ENCODE measurements at places on chromosomes 16 and 17.
A peak's percentile ranks its signal among the peaks of the same experiment; 100 is the strongest.

DNA sequence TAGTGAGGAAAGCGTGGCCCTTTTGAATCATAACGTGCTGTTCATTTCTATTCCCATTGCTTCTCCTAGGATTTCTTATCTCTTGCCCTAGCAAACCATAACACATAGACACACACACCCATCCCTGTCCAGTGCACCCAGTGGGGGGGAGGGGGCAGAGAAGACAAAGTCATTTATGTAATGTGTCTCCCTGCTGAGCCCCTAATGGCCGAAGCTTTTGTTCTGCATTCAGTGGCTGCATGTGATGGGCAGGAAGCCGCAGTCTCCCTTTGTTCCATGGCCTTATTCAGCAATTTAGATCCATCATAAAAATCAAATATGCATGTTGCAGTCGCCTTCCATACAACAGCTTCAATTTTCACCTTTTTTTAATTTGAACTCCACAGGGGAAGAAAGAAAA, 325.4 kb downstream of the ZFHX3 start:
- DNase-seq, result no peak

DNA sequence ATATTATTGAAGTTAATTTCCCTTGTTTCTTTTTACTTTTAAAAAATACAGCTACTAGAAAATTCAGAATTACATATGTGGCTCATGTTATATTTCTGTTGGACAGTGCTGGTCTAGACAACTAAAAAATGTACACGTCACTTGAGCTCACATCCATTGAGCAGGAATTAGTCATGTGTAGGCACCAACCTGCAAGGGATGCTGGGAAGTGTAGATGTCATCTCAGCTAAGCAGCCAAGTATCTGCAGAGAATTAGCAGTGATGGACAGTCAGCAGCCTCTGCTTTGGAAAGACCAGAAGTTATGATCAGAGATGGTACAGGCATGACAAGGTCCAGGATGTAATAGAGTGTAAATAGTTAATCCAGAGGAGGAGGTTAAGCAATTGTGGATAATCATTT, 87.1 kb upstream of the HS3ST2 start:
- no peak for DNase-seq

- no peak for DNase-seq
Measured at GRCh38 chr16:81366316-81366932, 51.7 kb downstream of the GAN start.

- DNase-seq, result no peak
Measured at GRCh38 chr16:72092832-72093447, 480 bp downstream of the TXNL4B start.

GRCh38 chr17:44842748-44843147, 4.9 kb upstream of the HIGD1B start:
- no peak for DNase-seq

DNA sequence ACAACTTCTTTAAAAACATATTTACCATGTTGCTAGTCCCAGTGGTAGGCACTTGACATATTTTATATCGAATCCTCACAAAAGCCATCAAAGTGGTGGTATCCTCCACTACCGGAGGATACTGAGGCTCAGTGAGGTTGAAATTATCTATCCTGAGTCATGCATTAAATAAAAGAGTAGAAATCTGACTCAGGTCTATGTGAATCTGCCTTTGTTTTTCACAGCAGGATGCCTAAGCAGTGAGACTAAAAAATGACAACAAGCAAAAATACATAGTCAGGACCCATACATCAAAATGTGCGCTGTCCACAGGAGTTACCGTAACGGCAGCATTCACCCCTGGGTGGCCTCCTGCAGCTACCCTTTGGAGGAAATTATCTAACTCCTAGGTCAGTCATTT, 17.7 kb downstream of the BRD7 start:
- DNase-seq, result no peak

DNA sequence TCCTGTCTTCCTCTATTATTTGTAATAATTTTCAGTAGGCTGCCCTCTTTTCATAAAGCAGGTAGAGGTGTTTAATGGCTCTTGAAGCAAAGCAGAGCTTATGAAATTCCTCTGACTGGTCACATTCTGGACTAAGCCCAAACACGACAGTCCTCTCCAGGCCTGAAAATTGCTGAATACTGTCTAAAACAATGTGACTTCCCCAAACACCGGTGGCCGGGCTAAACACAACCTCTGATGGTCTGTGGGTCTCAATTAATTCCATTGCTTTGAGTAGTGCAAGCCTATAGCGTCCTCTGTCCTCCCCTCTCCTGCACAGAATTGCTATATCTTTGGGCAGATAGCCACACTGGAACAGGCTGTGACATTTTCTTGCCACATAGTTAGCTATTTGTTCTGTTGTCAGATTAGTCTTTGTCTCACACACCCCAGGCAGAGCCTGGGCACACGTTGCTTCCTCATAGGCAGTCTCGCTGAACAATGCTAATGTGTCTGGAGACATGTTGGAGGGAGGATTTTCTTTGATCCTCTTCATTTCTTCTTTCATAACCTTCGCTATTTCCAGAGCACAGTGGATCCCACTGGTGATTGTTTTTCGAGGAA, 10.8 kb upstream of the SLFN12L start:
- DNase-seq, result no peak

- DNase-seq, result no peak
Measured at GRCh38 chr17:2335726-2336214, 487 bp downstream of the TSR1 start.

DNA sequence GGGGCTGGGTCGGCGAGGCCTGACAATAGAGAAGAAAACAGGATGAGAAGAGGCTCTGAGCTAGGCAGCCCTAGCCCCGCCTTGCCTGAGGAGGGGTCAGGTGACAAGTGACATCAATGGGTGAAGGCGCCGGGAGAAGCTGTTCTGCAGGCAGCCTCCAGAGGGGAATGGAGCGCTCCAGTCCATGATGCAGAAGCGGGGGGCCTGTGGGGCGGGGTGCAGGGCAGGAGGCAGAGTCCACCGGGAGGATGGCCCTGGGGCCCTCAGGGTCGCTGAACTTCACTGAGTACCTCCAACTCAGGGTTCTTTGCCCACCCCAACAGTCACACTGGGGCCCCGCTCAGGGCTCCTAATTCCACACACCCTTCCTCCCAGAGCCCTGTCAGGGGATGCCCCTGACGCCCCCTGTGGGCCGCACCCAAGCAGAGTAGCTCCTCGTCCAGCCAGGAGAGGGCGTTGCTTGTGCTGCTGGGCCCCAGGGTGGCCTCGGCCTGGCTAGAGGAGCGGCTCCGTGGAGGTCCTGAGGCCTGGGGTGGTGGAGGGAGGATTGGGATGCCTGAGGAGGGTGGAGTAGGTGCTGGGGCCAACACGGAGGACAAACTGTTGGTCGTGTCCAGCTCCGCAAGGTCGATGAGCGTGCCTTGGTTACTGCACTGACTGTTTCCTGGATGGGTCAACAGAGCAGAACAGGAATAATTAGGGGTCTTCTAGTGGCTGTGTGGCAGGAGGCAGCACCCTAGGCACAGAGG, 20.8 kb downstream of the GGA3 start:
- no peak for DNase-seq

GRCh38 chr16:46690281-46691178, 1.1 kb downstream of the ORC6 start:
- DNase-seq, result no peak

DNA sequence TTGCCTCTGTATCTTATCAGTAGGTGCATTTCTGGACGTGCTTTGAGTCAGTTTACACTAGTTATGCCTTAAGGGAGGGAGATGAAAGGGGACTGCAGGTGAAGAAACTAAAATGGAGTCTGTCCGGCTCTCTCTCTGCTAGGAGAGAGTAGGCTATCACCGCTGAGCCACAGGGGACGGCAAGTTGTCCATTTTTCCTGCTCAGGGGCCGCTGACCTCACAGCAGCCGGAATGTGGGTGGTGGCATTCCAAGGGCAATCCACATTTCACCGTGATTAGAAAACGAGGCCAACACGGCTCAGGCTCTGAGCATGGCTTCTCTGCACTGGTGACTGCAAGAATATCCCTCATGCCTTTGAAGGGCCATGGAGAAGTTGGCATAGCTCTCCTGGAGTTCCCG, 19.0 kb upstream of the KLHDC4 start:
- no peak for DNase-seq

GRCh38 chr17:79092567-79092966, 17.9 kb downstream of the ENGASE start:
- no peak for DNase-seq

DNA sequence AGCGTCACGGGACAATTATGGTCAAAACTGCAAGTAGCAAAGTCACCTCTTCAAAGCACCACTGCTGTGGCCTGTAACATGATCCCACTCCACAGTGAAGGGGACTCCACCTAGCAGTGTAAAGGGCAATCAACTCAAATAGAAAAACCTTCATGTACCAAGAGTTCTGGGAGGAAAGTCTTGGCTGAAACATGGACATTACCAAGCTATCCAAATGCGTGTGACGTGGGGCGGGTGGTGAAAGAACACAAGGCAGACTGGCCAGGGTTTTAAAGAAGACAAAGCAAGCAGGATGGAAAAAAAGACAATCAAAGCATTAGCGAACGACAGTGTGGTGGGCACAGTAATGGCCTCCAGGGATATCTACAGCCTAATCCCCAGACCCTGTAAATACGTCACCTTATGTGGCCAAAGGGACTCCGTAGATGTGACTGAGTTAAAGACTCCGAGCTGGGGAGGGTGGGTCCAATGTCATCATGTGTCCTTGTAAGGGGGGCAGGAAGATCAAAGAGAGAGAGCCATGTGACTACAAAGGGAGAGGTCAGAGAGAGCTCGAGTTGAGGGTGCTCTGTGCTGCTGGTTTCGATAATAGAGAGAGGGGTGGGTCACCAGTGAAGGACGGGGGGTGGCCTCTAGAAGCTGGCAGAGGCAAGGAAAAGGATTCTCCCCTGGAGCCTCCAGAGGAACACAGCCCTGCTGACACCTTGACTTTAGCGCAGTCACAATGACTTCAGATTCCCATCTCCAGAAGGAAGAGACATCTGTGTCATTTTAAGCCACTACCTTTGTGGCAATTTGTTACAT, 6.0 kb downstream of the HSDL1 start:
- DNase-seq, result no peak

- no peak for DNase-seq
Measured at GRCh38 chr17:62995377-62995885, 29.4 kb downstream of the TANC2 start.

GRCh38 chr17:78072961-78073360, 55.6 kb downstream of the TMC6 start:
- DNase-seq, result no peak

DNA sequence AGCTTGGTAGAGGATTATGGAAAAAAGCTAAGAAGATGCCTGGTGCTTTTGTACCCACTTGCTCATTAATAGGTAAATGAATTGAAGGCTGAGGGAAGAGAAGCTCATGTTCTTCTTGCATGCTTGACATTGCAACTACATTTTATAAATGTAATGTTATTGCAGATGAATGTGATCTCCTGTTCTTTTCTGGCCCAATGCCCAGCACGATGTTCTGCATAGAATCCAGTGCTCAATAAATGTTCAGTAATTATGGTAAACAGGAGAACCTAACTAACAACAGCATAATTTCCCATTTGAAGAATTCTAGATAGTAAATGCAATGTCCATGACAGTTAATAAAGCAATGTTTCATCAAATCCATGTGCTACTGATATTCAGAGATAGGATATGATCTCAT, 638.2 kb upstream of the SOX9 start:
- DNase-seq, result no peak

GRCh38 chr16:85498607-85499006, 114.5 kb upstream of the GSE1 start:
- no peak for DNase-seq

DNA sequence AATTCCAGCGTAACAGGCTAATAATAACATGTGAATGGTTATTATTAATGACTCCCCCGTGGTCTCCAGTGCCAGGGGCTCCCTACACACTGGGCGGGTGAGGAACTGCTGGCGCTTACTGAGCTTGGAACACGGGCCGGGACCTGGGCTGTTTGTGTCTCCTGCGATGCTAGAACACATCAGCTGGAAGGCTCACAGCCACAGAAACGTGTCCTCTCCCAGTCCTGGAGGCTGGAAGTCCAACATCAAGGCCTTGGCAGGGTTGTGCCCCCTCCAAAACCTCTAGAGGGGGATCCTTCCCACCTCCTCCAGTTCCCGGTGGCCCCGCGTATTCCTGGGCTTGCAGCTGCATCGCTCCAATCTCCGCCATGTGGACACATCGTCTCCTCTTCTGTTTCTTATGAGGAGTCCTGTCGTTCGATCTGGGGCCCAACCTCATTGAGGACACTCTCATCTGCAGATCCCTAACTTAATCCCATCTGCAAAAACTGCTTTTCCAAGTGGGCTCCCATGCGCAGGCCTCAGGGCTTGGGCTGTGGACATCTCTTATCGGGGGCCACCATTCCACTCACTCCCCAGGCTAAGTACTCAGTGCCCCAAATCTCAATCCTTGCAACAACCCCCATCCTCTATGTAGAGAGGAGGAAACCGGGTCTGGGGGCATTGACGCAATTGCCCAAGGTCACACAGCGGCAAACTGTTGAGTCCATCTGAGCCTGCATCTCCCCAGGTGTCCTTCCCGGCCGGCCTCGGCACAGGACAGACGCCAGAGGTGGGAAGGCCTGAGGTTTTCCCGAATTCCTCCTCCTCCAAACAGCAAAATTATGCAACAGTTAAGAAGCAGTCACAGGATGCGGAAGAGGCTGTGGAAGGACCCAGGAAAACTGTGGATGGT, 193.9 kb downstream of the IRF8 start:
- no peak for DNase-seq

GRCh38 chr16:610513-611381, 20.0 kb upstream of the WFIKKN1 start:
- peak; percentile 32 for DNase-seq

GRCh38 chr16:85125570-85126393, 13.5 kb upstream of the CIBAR2 start:
- DNase-seq, result no peak

GRCh38 chr16:31913668-31914067, 40.1 kb downstream of the ZNF267 start:
- DNase-seq, result no peak

All from activated CD4-positive, alpha-beta T cell treated with anti-CD3 and anti-CD28 coated beads, Interleukin-2, amount 50 U/mL, for 24 hours (primary cell).